ENCODE measurements at places on chromosomes 6 and 20. TPM values are rescaled to one million over a fixed set of nuclear protein-coding genes. Genes with fewer than 3 reads are reported as not detected.
A peak's percentile ranks its signal among the peaks of the same experiment; 100 is the strongest.

Gene NUP43
- total RNA-seq, result 54.6 TPM

- no peak for ATAC-seq
These were observed 631.1 kb downstream of the COL12A1 start for GRCh38 chr6:74574794-74575193.

GRCh38 chr6:106799031-106799894, 169.9 kb downstream of the QRSL1 start:
- peak; percentile 21 for ATAC-seq

DNA sequence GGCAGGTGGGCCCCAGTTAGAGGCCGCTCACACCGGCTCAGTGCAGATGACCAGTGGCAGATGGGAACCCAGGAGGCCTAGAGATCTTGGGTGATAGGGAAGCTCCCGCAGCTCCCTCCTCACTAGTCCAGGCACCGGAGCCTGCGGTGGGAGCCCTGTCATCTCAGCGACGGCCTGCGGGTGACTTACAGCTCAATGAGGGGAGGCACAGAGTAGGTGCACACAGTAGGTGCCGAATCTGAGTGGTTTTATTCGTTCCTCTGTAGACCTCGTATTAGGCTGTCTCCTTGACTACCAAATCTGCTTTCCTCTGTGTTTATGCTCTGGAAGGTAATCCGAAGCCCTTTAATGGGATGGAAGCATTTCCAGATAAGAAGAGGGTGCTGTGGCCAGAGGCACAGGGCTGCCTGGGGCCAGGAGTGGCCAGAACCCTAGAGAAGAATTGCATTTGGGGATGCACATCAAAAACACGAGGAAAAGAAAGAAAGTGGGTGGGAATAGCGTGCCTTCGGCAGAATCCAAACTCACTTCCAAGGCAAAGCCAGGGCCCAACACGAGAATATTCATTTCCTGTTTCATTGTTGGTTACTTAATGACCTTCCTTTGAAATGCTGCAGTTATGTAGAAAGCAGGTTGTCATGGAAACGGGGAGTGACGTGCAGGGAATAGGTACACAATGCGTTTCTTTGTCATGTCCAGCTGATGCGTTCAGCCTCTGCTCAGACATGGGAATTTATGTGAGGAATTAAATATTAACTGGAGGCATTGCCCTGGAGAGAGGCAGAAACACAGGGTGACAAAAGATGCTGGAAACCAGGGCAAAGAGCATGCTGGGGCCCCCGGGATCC, 24.7 kb downstream of the MYT1 start:
- no peak for ATAC-seq

Gene TRIM31
- not detected for total RNA-seq

DNA sequence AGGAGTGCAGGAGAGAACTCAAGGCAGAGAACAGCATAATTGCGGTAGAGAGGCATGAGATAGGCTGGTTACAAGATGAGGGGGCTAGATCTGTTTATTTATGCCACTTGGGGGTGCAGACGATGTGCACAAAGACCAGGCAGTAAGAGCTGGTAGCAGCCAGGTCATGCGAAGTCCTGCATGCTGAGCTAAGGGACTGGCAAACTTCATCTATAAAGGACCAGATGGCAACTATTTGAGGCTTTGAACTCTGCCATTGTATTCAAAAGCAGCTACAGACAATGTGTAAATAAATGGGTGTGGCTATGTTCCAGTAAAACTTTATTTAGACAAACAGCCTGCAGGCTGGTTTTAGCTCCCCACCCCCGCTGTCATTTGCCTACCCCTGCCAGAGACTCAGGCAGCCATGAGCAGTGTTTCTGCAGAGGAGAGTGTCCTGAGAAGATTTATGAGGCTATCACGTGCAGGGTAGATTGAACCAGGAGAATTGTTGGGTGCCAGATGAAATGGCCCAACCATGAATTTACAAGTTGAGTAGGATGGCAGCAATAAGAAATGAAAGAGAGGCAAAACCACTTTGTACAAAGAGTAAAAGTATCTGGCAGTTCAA, 253.4 kb upstream of the MOCS1 start:
- ATAC-seq, result no peak

Gene LINC00237
- total RNA-seq, result not detected

DNA sequence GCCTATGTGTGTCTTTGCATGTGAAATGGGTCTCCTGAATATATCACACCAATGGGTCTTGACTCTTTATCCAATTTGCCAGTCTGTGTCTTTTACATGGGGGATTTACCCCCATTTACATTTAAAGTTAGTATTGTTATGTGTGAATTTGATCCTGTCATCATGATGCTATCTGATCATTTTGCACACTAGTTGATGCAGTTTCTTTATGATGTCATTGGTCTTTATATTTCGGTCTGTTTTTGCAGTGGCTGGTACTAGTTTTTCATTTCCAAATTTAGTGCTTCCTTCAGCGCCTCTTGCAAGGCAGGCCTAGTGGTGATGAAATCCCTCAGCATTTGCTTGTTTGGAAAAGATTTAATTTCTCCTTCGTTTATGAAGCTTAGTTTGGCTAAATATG, 555.2 kb upstream of the BTBD3 start:
- no peak for ATAC-seq

Gene ABHD12
- total RNA-seq, result 11.2 TPM

DNA sequence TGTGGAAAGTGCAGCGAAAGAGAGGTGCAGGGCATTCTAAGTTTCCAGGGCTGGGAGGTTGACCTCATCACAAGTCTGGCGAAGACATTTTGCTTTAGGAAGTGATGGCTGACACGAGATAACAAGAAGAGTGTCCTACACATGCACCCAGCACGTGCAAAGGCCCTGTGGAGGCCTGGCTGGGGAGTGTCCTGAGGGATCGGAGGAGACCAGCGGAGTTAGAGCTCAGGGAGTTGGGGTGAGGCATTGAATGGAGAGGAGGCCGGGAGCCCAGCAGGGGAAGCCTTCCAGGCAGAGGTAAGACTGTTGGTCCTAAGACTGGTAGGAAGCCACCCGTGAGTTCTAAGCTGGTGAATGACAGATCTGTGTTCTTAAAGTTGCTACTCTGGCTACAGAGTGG, 58.4 kb downstream of the PPP1R14C start:
- ATAC-seq, result no peak

Gene CRIP3
- 4.2 TPM for total RNA-seq

Gene SLC17A3
- 0.21 TPM for total RNA-seq

- ATAC-seq, result no peak
These were observed 58.8 kb upstream of the MPC1 start for GRCh38 chr6:166441325-166442078.

Data from activated T-helper 17 cell treated with anti-CD3 and anti-CD28 coated beads, Interleukin-2, amount 50 U/mL, for 72 hours (primary cell).